ENCODE measurements at places on chromosomes 4 and X.

DNA sequence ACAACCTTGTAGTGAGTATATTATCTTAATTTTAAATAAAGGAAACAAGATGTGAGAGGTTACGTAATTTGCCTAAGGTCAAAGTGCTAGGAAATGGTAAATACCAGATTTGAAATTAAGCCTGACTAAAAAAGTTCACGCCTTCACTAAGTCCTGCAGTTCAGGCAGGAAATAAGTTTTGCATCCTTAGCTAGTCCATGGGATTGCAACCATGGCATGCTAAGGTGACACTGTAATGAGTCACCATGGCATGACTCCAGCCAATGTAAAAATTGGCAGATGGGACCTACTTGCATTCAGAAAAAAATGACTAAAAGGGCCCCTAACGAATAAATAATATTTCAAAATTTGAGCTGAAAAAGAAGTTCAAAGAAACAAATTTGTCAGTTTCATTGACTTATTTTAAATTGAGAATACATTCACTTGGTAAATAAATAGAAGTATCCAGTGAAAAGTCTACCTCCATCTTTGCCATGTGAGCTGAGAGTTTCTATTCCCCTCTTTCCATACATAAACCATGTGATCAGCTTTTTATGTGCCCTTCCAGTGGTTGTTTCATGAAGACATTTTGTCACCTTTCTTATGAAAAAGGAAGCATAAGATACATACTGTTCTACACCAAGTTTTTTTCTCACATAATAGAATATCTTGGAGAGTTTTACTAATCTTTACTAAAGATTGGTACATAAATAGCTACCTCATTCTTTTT, 72.4 kb downstream of the ANKRD50 start:
- no peak for DNase-seq

DNA sequence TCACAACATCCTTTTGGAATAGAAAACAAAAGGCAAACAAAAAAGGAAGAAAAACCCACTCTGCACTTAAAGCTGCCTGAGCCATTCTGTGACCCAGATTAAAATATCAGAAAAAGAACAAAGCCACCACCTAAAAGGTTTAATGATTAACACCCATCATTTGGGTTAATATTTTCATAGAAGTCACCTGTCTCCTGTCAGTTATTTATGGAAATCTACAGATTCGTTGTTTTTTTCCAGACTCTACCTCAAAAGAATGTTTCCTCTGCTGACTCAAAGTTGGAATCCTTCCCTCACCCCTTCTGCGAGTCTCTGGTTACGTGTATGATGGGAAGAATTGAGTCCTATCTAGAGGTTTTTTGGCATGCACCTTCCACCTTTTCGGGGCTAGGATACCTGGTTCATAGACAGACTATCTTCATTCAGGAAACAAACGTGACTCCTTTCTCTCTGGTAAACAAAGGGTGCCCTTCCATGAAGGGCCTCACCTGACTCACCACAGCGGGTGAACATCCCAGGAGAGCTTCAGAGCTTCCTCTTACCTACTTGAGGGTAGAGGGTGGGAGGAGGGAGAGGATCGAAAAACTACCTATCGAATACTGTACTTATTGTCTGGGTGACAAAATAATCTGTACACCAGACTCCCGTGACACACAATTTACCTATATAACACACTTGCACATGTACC, 19.6 kb upstream of the CA5B start:
- DNase-seq = no peak

DNA sequence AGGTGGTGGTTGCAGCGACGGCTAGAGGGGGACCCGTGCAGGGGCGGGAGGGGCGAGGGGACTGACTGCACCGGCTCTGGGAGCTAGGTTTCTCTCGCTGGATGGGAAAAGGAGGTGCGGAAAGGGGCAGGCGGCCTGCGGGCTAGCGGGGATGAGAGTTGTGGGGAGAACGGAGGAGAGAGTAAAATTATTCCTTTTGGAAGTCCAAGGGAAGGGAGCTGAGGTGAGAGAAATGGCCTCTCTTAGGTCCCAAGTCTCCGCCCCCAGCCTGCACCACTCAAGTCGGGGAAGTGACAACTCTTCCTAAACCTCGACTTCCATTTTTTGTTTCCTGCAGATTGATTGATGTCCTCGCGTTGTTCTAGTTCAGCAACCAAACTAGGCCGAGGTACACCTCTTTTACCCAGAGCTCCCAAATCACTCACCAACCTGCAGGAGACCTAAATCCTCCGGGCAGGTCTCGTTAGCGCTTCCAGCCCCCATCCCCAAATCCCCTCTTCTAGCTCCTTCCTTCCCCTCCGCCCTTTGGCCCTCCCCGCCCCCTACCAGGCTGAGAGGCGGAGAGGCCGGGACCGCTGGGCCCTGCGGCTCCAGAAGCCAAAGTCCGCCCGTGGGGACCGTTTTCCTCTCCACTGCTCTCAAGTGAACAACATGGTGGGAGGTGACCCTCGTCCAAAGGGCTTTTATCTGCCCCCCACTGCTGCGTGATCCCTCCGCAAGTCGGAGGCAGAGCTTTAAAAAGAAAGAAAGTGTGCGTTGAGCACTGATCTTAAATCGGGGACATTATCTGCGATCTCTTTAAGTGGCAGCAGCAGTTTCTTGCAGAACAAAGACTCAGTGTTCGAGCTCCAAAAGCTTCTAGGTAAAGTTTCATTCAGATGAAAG, 7.3 kb downstream of the PITX2 start:
- no peak for DNase-seq

DNA sequence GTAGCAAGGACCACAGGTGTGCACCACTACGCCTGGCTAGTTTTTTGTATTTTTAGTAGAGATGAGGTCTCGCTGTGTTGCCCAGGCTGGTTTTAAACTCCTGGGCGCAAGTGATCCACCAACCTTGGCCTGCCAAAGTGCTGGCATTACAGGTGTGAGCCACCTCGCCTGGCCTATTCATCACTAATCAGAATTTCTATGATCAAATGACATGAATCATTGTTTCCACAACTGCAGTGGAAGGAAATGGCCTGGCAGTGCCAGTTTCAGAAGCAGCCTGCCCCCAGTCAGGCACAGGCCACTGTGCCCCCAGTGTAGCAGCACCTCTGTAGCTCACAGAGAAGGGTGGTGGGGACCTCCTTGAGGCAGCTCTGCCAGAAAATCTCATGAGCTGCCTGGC, 66.0 kb upstream of the MSANTD1 start:
- no peak for DNase-seq

GRCh38 chr4:151259752-151260151, 17.2 kb upstream of the PRSS48 start:
- DNase-seq = no peak

GRCh38 chrX:44431194-44431593, 87.7 kb upstream of the EFHC2 start:
- DNase-seq = no peak

DNA sequence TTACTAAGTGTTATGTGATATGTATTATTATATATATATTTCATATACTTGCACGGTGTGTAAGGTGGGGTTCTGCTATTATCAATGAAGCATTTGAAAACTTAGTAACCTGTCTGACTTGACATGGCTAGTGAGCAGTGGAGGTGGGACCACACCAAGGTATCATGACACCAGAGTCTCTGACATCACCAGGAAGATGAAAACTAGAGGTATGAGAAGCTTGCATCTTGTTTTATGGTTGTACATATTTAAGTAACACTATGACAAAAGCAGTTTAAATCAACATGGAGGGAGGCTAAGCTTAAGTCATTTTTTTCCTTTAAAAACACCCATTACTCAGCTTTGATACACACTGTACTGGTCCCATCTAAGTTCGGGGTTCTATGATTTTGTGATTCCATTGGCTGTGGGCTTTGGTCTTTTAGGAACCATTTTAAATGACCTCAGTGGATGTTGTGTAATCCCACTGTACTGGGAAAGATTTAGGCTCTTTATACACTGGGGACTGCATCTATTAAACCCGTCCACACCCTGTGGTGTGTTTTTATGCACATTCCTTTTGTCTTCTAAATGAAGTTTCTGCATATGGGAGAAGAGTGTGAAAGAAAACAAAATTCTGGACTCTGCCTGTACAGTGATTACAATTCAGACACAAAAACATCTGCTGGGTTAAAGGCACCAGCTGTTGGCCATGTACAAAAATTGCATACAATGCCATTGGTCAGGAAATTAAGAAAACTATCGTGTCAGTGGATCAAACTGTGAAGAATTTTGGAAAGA, 570.6 kb downstream of the SPRY1 start:
- DNase-seq = no peak

- no peak for DNase-seq
These were observed 308.7 kb upstream of the FAM241A start for GRCh38 chr4:111836601-111837000.

DNA sequence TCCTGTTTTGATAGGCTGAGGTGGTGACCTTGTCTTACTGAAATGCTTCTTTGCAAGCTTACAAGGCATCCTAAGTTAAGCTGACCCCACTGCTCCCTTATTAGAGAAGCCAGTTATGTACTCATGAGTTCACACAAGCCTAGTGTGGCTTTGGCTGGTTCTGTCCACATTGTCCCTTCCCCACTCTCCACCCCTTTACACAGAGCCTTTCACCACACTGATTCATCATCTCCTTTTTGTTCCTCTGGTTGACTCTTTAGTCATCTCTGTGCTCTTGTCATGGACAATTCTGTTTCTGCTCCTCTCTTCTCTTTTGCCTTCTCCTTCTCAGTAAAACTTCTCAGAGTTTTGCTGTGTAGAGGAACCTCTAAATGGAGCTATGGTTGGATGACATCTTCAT, 4.9 kb downstream of the CHRNA9 start:
- no peak for DNase-seq

GRCh38 chrX:66163849-66164411, at the start of gene HEPH:
HEPH (plus strand) TSS chrX:66164247; CDS start chrX:66170571, 6,324 bp downstream.
- DNase-seq = no peak

DNA sequence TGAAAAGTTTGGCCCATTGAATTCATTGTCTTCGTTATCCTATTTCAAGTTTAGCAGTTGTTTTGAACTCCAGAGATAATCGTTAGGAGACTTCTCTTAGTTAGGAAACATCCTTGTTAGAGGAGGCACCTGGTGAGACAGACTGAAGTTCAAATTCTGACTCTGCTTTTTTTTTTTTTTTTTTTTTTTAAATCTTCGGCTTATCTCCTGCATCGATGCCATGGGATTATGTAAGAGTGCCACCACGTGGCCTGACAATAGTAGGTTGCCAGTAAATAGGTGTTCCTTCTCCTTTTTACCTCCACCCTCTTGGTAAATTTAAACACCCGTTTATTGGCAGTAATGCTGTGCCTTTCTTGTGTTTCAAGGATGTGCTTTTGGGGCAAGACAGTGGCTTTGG, 149.3 kb downstream of the SOWAHB start:
- peak; percentile 45 for DNase-seq

DNA sequence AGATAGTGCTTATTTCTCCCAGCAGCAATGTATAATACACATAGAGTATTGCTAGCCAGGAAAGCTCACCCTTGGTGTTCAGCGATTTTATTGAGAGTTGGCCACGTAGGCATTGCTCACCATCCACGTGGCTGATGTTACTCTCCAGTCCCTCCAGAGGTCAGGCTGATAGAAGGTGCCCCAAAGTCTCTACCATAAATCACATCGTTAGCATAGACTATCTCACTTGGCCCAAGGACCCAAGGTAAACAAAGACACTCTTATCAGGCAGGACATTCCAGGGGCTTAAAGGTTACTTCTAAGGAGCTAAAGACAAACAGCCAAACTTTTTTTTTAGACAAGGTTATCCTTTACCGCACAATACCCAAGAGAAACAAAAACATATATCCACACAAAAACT, 30.3 kb upstream of the RGN start:
- no peak for DNase-seq

DNA sequence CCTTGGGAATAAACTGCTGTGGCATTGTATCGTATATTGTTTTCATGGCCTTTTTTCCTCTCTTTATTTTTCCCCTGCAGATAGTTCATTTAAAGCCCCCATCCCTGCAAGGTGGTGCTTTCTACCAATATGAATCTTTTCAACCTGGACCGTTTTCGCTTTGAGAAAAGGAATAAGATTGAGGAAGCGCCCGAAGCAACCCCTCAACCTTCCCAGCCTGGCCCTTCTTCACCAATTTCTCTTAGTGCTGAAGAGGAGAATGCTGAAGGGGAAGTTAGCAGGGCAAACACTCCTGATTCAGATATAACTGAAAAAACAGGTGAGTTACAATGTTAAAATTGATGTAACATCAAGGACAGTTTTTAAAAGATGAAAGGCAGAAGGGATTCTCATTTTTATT, 601 bp downstream of the SMARCAD1 start:
- no peak for DNase-seq

DNA sequence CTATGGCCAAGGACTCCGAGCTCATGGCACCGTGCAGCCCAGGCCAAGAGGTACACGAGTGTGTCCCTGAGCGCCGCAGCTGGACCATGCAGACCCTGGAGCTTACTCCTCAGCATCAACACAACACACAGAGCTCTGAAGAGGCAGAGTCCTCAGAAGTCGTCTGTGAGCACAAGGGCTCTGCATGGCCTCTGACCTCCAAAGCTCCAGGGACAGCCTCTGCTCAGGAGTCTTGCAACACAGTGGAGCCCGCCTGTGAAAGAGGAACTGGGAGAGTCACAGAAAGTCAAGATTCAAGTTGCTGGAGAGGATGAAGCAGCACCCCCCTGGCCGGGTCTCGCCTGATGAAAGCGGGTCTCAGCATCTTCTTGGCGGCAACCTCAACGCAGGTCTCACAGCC, 2.9 kb downstream of the LRPAP1 start:
- DNase-seq = no peak

GRCh38 chr4:11894221-11894620, 465.5 kb upstream of the HS3ST1 start:
- DNase-seq = no peak

DNA sequence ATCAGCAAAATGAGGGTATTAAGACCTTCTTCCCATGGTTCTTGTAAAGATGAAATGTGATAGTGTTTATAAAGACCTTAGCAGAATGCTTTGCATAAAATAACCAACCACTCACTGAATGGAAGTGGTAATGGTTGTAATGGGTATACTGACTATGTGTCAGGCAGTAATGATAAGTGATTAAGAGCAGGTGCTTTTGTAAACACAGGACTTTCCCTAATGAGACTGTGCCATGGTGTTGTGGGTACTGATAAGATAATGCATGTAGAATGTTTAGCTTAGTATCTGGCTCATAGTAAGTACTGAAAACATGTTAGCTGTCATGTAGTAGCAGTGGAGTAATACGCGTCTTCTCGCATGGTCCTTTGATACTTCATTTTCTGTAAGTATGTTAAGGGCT, 6.9 kb downstream of the LSM6 start:
- no peak for DNase-seq

GRCh38 chrX:140206657-140207056, 241.3 kb upstream of the CXorf66 start:
- DNase-seq = no peak

GRCh38 chrX:45852884-45853283, 652.2 kb upstream of the DIPK2B start:
- peak; percentile 8 for DNase-seq

GRCh38 chrX:122868631-122869030, 315.4 kb upstream of the GRIA3 start:
- DNase-seq = no peak

DNA sequence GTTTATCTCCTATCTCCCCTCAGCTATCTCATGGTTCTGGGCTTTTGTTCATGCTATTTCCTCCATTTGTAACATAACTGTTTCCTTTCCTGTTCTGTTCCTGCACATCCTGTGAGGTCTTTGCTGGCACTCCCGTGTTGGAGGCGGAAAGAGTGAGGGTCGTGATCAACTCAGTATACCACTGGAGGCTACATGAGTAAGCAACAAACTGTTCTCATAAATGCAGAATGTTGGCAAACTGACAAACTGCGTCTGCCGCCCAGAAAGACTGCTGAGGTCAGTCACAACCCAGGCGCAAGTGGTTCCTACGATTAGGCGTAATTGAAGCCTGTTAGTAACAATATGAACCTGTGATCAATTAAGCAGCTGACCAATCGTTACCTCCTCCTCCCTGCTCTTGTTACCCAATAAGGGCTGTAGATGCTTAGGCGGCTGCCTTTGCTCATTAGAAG, 48.8 kb downstream of the C4orf33 start:
- no peak for DNase-seq

Data from NCI-H146 (cell line).